ENCODE measurements at places on chromosomes 3 and 15. TPM values are rescaled to one million over a fixed set of nuclear protein-coding genes. Genes with fewer than 3 reads are reported as not detected.

DNA sequence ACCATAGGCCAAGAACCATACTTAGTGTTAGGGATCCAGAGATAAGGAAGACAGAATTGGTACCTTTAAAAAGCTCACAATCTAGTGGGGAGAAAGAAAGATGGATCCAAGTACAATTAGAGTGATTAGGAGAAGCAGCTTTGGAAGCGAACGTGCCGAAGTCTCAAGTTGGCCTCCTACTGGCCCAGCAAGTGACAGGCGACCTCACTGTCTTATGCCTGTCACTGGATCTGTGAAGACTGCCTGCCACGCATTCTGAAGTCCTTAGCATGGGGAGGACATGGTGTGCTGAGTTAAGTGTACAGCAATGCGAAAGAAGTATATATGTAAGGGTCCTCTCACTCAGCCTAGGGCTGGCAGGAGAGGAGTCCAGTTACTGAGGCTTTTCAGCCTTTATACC is 141.0 kb downstream of the GABRB3 start:
- DNase-seq = no peak

- DNase-seq = no peak
These were observed 189.9 kb upstream of the THRB start for GRCh38 chr3:24684506-24685023.

Gene CAMKV
- 0.34 TPM for total RNA-seq

- DNase-seq = no peak
These were observed 513.0 kb downstream of the NTRK3 start for GRCh38 chr15:87743562-87743961.

Gene TRH
- not detected for total RNA-seq

DNA sequence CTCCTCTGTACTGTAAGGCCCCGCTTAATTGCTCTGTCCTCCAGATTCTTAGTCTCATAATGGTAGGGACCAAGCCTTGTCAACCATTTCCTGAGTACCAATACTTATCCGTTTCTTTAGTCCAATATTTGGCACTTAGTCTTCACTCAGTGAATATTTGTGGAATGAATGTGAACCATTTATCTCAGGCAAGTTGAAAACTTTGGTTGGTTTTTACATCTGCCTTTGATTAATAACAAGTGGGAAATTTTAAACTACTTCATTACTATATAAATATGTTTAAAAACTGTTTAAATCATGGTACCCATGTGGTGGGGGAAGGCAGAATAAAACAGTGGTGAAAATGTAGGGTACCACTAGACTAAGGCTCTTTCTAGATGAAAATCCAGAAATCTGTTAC is 15.2 kb downstream of the CA12 start:
- DNase-seq = no peak

GRCh38 chr3:19885468-19885867 is 48.5 kb downstream of the EFHB start:
- no peak for DNase-seq

Gene CPN2
- total RNA-seq = not detected

DNA sequence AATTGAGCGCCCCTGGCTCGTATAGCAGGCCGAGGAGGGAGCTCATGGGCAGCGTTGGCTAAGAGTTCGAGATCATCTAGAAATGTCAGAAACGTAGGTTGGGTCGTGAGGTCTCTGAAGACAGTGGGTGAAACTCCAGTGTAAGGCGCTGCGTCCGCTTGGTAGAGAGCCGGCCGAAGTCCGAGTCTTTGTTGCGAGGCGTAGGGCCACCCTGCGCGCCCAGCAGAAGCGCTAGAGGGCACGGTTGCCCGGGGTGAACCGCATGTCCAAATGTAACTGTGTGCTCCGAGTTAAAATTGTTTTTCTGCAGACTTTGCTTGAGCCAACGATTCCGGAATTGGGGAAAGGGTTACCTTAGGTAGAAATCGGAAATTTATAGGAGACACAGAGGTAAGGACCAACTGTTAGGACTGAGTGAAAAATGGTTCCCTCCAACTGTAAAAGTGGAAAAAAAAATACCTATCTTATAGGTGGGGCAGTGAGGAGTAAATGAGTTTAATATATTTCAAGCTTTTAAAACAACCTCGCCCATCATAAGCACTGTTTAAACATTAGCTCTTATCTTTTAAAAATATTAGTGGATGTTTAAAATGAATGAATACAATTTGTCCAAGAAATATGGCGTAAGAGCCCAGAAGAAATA is 993 bp upstream of the SIAH2 start:
- DNase-seq = peak; percentile 88

DNA sequence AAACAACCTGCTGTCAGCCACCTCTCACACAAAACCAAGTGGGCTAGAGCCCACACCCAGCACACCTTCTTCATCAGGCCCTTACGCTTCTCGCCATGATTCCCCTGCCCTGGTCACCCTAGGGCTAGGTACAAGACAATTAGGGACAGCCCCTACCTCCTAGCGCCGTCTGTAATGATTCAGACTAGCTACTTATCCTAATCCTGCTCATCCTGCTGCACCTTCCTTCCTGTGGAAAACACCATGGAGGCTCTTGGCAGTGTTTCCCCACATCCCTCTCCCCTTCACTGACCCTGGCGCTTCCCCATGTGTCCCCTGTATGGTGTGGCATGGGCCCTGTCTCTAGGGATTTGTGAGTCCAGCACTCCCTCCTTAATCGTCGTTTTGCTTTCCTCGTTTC is 39.6 kb upstream of the ICE2 start:
- no peak for DNase-seq

DNA sequence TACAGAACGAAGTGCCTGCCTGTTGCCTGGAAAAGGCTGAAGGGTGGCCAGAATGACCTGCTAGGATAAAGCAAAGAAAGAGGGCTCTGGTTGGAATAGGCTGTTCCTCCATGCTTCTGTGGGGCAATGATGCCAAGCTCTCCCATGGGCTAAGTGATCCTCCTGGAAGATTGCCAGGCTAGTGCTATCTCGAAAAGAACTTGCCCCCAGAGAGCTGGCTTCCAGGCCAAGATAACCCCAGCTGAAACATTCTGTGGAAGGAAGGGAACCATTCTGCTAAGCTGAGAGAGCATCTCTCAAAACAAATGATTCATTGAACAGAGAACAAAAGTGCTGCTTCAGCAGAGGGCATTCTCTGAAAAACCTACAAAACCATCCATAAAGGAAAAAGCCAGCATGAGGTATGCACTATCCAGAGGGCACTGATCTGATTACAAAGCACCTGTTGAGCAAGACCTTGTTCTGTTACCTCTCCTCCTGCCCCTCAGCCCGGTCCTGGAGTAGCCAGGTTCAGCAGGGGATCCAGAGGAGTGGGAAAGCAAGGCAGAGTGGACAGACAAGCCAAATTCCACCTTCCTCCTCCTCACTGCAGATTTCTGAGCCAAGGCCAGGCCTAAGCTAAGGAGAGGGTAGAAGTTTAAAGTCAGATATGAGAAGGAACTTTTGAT is 31.9 kb upstream of the SPRED1 start:
- no peak for DNase-seq

Data from left colon (tissue), 2 donors.